ENCODE measurements at places on chromosomes 5 and 9.

GRCh38 chr5:109016300-109016699 lies 268.6 kb downstream of the FER start:
- no peak for DNase-seq

DNA sequence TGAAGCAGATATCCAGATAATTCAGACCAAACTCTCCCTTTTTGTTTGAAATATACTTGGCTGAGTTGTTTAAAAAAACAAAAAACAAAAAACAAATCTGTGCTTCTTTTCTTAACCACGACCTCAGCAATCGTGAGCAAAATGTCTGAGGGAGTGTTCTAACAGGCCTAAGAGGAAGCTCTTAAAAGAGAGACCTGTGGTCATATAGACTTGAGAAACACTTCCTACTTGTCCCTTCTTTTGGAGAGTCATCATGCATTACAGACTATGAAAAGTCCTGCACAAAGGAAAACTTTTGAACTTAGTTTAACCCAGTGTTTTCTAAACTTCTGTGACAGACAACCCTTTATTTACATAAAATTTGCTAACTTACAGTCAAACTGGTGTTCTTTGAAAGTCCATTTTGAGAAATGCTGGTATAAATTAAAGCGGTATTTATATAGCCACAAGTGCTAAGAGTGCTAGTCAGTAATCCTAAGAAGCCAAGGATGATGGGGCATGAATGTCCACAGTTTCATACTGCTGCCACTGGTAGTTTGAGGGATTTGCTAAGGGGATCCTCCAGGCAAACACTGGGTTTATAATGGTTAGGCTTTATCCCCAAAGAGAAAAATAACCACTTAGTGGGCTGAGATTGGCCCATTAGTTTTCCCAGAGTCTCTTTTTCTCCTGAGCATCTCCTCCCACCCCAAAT lies 199.8 kb downstream of the LRRC70 start:
- no peak for DNase-seq

DNA sequence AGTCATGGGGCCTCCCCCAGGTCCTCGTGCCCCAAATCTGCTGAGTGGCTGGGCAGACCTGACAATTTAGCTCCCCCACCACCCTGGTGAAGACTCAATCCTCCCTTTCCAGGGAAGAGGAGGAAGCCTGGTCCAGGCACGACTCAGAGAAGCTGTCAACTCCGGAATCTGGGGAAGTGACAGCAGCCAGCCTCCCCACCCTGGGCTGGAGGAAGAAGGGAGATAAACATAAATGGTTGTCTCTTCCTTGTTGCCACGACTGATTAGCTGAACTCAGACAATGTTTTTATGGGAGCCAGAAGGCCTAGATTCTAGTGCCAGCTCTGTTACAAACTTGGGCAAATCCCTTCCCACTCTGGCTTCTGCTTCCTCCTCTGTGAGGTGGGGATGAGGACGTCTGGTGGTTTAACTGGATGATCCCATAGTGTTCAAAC lies 15.4 kb downstream of the CCDC69 start:
- no peak for DNase-seq

DNA sequence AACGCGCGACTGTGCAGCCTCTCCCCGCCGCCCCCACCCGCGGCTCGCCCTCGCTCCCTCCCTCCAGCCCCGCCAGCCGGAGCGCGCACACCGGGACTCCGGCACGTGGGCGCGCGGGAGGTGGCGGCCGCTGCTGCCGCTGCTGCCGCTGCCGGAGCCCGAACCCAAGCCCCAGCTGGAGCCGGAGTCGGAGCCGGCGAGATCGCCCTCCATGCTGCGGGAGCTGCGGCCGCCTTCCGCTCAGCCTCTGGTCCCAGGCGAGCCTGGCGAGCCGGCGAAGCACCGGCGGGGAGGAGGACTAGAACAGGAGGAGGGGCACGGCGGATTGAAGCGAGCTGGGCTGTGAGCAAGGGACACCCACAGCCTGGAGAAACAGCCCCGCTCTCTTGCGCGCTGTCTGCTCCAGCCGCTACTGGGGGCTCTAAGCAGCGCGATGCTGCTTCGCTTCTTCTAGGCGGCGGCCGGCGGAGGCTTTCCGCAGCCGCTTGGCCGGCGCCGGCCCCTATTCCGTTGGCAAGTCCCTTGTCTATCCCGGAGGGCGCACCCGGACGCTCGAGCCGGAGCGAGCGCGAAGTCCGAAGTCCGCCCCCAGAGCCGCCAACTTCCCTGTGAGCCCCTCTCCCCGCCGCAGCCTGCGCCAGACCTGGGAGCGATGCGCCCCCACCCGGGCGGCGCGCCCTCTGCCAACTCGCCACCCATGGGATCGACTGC lies 598.7 kb upstream of the SGCD start:
- DNase-seq, result peak; percentile 83

GRCh38 chr9:124349675-124350493 lies 65.4 kb downstream of the PSMB7 start:
- DNase-seq, result no peak

GRCh38 chr5:78706825-78707224 lies 58.3 kb upstream of the LHFPL2 start:
- peak; percentile 79 for DNase-seq

DNA sequence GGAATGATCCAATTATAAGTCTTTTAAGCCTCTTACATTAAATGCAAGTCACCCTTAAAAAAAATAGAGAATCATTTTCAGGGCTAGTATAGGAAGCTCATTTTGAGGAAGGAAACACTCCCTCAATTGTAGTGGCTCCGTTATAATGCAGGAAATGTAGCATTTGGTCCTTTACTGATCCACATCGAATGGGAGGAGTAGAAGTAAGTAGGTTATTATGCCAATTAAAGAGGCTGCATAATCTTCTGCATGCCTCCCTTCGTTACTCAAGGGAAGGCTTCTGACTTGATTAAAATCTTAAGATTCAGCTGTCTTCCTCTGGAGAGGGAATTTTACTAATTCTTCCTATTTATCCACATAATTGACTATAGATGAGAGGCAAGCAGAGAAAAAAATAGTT lies 579.2 kb upstream of the COX7C start:
- DNase-seq, result no peak

- no peak for DNase-seq
These were observed 156.1 kb upstream of the SEMA6A start for GRCh38 chr5:116730706-116731105.

- peak; percentile 88 for DNase-seq
These were observed at the start of gene ATOX1 for GRCh38 chr5:151758430-151759241. Gene ATOX1, minus strand, starts transcription at chr5:151758631. Its CDS starts 80 bp downstream, at chr5:151758551.

- DNase-seq, result peak; percentile 64
These were observed 5.4 kb upstream of the CCIN start for GRCh38 chr9:36163786-36164170.

DNA sequence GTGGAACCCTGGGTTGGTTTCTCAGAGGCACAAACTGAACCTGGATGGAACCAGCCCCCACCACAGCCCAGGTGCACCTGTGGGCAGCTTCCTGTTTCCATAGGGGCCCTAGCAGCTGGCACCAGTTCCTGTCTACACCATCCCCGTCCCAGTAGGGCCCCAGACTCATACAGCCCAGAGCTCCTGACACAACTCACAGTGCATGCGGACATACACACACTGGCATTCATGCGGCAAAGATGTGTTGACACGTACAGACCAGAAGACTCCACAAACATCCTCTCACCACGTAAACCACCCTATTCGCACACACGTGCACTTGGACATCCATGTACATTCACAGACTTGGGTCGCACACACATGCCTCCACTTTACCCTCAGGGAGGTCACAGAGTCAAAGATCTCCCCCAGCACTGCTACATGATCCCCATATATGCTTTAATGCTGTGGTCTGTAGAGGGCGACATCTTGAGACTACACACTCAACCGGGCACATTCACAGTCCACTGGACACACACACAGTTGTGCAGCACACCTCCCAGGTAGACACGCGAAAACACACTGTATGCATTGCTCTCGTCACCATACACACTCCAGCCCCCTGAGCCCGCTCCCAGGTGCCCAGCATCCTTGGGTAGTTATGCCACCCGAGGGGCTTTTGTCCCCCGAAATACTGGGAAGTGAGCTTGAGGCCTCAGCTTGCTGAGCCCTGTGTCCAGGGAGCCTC lies 22.4 kb downstream of the CXXC5 start:
- DNase-seq, result no peak

- DNase-seq, result no peak
These were observed 25.6 kb upstream of the LARP1 start for GRCh38 chr5:154729613-154730012.

GRCh38 chr5:169974121-169974770 lies 6.0 kb downstream of the INSYN2B start:
- DNase-seq, result no peak

DNA sequence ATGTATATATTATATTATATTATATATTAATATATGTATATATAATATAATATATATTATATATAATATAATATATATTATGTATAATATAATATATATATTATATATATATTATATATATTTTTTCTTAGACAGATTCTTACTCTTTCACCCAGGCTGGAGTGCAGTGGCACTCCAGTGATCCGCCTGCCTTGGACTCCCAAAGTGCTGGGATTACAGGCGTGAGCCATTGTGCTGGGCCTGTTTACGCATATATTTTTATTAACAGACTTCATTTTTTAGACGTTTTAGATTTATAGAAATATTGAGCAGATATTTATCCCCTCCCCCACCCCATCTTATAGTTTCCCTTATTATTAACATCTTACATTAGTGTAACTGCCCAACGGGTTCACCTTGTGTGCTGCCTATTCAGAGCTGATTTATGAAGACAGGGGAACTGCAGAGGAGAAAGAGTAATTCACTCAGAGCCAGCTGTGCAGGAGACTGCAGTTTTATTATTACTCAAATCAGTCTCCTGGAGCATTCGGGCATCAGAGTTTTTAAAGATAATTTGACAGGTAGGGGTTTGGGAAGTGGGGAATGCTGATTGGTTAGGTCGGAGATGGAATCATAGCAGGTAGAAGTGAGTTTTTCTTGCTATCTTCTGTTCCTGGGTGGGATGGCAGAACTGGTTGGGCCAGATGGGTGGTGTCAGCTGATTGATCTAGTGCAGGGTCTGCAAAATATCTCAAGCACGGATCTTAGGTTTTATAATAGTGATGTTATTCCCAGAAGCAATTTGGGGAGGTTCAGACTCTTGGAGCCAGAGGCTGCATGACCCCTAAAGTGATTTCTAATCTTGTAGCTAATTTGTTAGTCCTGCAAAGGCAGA lies 93.4 kb downstream of the UNC13B start:
- no peak for DNase-seq

DNA sequence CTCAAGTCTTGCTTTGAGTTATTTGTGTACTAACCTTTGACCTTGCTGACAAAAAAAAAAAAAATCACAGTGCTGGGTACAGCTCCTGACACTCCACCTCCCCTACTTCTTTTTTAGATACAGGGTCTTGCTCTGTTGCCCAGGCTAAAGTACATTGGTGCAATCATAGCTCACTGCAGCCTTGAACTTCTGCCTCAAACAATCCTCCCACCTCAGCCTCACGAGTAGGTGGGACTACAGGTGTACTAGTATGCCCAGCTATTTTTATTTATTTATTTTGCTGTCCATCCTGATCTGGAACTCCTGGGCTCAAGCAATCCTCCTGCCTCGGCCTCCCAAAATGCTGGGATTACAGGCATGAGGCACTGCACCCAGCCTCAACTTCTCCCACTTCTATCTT lies 57.2 kb upstream of the KCNMB1 start:
- no peak for DNase-seq

DNA sequence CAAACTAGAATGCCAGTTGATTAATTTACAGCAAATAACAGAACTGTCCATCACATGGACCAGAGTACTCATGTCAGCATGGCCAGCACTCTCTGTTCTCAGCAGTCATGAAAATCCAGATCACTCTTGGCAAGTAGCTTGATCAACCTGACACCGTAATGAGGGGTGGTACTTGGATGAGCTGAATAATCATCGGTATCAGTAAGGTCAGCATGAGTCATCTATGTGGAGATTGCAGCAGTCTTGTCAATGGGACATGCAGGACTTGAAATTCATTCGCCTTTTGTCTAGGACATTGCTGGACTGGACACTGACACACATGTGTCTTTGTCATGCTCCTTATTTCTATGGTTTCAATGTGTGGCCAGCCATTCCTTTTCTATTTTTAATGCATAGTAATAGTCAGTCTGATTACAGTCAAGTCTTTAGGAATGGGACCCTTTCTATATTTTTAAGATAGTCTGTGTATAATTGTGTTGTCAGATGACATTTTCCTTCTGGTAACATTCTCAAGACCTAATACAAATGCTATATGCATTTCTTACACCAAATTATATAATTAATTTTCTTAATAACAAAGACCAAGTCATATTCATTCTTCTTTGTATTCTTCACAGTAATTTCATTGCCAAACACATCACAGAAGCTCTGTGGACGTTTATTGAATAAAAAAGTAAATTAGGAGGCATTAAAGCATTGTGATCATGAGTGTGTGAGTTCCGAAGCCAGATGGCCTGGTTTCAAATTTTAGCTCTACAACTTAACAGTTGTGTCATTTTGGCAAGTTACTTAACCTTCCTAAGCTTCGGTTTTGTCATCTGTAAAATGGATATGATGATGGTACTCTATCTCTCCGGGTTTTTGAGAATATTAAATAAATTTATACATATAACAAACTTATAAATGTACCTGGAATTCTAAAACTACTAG lies 57.4 kb downstream of the ADAMTSL1 start:
- no peak for DNase-seq

- no peak for DNase-seq
These were observed 154.3 kb downstream of the PHF2 start for GRCh38 chr9:93730648-93731047.

DNA sequence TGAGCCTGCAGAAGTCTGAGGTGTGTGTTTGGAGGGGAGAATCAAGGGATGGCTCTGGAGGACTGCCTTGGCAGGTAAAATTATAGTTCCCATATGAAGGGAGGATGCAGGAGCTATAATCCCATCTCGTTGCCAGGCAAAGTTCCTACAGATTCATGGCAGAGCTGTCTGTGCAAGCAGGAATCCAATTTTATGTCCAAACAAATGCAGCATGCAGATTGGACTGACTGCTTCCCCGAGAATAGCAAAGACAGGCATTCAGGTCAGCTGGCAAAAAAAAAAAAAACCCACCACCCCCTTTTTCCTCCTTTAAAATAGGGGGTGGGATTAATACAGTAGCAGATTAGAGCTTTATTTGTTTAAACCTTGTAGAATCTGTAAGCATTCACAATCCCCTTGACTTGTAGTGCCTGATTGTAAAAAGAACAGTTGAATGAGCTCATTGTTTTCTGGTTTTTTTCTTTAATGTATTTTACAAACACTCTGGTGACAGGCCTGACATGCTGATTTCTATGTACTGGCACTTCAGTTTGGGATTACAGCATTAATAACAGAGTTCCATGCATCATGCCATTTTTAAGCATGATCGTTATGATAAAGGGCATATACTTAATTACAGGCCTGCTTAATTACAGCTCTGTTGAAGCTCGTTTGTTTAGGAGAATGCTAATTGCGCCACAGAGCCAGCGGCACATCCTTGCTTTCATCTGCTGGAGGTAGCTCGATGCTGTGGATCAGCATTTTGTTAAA lies 141.4 kb upstream of the LMX1B start:
- no peak for DNase-seq

Data from fibroblast of skin of scalp (primary cell).